Activated CD8-positive, alpha-beta memory T cell treated with anti-CD3 and anti-CD28 coated beads, Interleukin-2, amount 10 ng/mL, durations not matched to agents 7 days and 5 days (primary cell): ENCODE measurements at places on chromosomes 13 and 19.

GRCh38 chr13:113423520-113424163, 29.6 kb downstream of the ADPRHL1 start:
- no peak for DNase-seq

- DNase-seq: no peak
Observed at GRCh38 chr19:4043401-4043800, 23.3 kb downstream of the ZBTB7A start.

- no peak for DNase-seq
Observed at GRCh38 chr19:48628486-48629296, 8.5 kb downstream of the DBP start.

GRCh38 chr13:29479716-29480492, 115.6 kb downstream of the SLC7A1 start:
- DNase-seq: no peak

DNA sequence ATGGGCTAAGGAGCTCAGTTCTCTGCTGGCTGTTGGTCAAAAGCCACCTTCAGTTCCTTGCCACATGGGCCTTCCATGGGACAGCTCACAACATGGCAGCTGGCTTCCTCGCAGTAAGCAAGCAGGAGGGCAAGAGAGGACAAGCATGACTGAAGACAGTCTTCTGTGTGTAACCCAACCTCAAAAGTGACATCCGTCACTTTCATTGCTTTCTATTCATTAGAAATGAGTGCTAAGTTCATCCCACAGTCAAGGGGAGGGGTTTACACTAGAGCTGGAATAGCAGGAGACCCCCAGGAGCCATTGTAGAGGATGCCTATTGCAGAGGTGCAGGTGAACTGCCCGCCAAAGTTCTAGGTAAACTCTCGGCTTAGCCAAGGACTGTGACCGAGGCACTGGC, 163.3 kb downstream of the NUFIP1 start:
- DNase-seq: no peak

- no peak for DNase-seq
Observed at GRCh38 chr19:46972311-46972710, 47.3 kb upstream of the NPAS1 start.

DNA sequence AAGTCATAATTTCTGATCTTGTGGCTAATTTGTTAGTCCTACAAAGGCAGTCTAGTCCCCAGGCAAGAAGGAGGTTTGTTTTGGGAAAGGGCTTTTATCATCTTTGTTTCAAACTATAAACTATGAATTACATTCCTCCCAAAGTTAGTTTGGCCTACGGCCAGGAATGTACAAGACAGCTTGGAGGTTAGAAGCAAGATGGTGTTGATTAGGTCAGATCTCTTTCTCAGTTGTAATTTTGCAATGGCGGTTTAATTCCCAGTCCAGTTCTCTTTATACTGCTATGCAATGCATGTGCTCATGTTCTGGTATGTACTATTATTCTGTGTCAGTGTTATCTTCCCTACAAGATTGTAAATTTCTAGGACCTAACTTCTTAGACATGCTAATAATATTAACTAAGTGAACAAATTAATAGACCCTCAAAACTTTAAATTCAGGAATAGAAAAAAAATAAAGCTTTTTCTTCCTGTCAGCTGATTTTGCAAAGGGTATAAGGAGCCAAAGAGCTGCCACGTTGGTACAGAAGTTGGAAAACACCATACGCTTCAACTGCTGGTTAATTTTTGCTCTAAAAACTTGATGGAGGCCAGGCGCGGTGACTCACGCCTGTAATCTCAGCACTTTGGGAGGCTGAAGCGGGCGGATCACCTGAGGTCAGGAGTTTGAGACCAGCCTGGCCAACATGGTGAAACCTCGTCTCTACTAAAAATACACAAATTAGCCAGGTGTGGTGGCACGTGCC, 1.3 kb upstream of the DNAJC15 start:
- DNase-seq: no peak

DNA sequence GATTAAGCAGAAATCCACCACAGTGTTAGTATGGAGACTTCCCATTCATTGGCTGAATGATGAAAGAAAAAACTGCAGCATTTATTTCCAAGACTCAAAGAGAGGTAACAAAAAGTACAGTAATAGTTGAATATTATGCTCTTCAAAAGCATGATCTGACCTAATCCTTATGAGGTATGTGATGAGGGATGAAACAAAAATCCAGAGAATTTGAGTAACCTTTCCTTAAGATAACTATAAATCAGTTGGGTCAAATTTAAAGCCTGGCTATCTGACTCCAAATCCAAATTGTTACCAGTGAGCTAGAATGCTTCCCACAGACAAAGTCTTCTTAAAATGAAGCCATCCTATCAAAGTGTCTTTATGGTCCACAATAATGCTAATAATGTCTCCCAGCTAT, 38.1 kb downstream of the NUFIP1 start:
- DNase-seq: no peak

GRCh38 chr19:7986321-7987113, 18.9 kb downstream of the ELAVL1 start:
- DNase-seq: no peak

DNA sequence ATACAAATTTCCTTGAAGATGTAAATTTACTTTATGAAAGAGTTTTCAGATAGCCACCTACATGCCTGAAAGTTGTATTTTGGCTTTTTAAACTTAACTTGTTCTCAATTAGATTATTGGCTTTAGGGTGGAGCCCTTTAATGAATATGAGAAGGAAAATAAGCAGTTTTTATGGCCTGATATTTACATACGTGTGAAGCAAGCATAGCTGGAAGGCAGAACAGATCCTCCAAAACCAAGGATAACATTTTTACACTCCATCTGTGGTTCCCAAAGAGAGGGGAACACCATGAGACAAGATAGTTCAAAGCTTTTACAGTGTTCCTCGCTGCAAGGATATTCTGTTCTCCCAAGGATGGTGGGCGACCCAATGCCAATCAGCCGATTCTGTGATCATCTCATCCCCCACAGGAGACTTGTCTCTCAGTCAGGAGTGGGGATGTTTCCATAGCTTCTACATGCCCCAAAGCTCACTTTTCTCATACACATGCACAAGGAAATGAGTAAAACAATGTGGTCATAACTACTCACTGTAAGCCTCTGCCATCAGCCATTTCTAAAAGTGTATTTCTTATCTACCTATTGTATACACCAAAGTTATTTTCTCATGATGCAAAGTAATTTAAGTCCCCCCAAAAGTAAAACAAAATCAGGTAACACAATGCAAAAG, 24.6 kb upstream of the KBTBD6 start:
- no peak for DNase-seq

- no peak for DNase-seq
Observed at GRCh38 chr13:97076898-97077297, 82.6 kb upstream of the OXGR1 start.

- no peak for DNase-seq
Observed at GRCh38 chr13:21537105-21537504, 66.9 kb downstream of the MICU2 start.

GRCh38 chr13:72151241-72151640, 284.2 kb upstream of the DACH1 start:
- no peak for DNase-seq

GRCh38 chr13:97100821-97101220, 106.5 kb upstream of the OXGR1 start:
- DNase-seq: no peak

- DNase-seq: no peak
Observed at GRCh38 chr19:52665529-52665928, 27.4 kb upstream of the ZNF83 start.

GRCh38 chr19:35615036-35615435, 2.5 kb downstream of the HAUS5 start:
- no peak for DNase-seq

DNA sequence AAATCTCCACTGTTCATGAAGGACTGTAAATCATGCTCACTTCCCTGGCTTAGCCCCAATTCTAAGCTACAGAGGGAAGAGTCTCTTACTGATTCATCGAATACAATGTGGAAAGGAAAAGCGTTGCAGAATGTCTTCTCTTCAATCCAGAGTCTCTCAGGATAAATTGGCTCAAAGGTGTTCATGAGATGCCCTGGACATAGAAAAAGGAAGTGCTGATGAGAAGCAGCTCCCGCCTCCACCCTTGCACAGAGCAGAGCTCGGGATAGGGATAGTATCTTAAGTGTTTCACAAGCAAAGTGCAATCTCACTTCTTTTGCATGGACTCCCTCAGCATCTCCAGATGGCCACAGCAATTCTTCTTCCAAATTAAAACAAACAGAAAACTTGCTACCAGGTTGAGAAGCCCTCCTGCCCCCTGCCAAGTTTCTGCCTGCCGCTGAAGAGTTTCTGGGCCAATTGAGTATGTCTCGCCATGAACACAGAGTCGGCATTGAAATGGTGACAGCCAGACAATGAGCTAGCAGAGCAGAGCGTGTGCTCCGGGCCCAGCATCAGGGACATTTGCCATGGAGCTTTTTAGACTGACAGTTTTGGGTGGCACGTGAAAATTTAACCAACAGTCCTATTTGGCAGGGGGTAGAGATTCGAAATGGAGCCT, 85.7 kb downstream of the C13orf42 start:
- no peak for DNase-seq

DNA sequence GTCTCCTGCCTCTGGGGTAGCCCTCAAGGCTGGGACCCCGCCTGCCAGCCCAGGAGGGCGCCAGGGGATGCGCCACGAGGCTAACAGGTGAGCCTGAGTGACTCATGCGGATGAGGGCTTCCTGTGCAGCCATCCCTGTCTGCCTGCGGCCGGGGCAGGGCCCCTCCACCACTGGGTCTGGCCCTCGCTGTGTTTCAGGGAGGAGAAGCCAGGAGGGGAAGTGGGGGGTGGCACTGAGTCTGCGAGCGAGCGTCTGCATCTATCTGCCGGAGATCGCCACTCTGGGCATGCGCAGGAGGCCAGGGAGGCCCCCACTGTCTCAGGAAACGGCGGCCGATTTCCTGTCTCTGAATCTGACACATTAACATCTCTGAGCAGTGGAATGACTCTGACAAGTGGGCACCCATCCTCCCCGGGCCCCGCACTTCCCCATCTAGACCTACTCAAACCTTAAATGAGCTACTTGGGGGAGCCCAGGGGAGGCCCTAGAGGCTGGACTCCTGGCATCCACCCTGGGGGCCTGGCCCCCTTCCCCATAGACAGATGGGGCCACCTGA, 19.7 kb downstream of the RFX1 start:
- DNase-seq: peak; percentile 100

GRCh38 chr13:60788156-60788829, 391.3 kb downstream of the TDRD3 start:
- DNase-seq: no peak

DNA sequence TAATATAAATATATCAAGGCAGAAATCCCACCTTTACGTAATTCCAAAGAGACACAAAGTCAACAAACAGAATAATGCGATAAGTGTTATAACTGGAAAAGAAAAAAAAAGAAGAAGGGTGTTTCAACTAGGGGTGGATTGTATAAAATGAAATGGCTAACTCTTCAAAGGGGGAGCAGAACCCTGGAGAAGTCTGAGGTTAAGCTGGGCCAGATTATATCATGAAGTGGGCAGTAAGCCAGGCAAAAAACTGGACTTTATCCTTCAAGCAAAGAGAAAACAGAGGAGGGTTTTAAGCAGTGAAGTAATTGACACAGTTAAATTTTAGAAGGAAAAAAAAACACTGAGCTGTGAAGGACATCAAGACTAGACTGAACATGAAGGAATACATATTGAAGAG, 41.9 kb downstream of the TBC1D4 start:
- DNase-seq: no peak

- DNase-seq: no peak
Observed at GRCh38 chr19:13087295-13087694, 15.4 kb downstream of the LYL1 start.

- DNase-seq: no peak
Observed at GRCh38 chr13:80010846-80011245, 330.1 kb downstream of the SPRY2 start.

DNA sequence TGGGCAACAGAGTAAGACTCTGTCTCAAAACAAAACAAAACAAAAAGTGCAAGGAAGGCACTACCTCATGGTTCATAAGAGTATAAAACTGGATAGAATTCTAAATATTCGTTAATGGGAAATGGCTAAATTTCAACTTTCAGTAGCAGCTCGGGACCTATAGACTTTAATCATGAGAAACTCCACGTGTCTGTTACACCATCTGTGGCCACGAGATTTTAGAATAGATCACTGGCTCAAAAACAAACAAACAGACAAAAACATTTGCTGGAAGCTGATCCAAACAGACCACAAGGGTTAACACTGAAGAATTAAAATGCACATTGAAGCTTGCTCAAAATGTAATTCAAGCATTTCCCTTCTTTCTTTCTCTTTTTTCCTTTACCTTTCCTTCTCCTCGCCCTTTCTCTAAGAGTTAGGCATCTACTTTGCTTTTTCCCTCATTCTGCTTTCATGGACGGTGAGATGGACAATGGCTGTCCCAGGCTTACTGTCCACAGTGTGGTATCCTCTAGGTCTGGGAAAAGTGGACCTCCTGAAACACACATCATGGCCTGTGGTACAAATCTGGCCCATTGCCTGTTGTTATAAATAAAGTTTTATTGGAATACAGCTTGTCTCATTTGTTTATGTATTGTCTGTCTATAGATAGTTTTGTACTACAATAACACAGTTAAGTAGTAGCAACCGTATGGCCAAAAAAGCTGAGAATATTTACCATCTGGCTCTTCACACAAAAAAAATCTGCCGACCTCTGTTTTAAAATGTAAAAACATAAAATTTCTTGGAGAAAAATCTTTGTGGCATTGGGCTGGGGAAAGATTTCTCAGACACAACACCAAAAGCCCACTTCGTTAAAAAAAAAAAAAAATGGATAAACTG, 10.3 kb downstream of the ELAVL1 start:
- no peak for DNase-seq

- peak; percentile 84 for DNase-seq
Observed at GRCh38 chr19:29942404-29943261, 594 bp downstream of the URI1 start.
